ENCODE measurements at places on chromosomes 2 and 18.

GRCh38 chr18:70166668-70167067 is 38.8 kb downstream of the RTTN start:
- no peak for DNase-seq

DNA sequence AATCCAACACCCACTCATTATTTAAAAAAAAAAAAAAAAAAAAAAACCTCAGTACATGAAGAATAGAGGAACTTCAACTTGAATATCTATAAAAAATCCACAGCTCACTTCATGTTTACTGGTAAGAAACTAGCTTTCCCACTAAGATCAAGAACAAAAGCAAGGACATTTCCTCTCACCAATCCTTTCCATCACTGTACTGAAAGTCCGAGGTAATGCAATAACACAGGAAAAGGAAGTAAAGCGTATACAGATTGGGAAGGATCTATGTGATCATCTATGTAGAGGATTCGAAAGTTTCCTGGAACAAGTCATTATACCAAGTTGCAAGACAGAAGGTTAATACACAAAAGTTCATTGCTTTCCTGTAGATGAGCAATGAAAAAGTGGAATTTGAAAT is 63.2 kb downstream of the ROCK2 start:
- no peak for DNase-seq

GRCh38 chr2:203446071-203446481 is 89.0 kb downstream of the RAPH1 start:
- DNase-seq: no peak

DNA sequence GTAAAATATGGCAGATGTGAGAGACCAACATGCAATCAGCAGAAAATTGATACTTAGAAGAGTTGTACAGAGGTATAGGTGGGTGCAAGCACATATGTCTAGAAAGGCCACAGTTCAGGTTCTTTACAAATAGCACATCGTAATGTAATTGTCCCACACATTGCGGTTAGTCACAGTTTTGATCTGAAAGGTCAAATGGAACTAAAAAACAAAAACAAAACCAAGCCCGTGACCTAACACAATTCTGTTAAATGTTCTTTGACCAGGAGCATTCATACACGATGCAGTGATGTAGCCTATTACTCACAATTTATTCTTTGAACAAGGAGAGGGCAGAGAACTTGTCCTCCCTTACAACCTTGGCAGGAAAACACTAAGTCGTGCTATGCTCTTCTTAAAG is 108.9 kb upstream of the MAP4K3 start:
- DNase-seq: no peak

GRCh38 chr2:176647325-176648165 is 378.3 kb downstream of the MTX2 start:
- no peak for DNase-seq

GRCh38 chr2:37683921-37684780 is 12.7 kb upstream of the CDC42EP3 start:
- no peak for DNase-seq

GRCh38 chr2:10477443-10478297 is 29.5 kb upstream of the ODC1 start:
- DNase-seq: no peak

GRCh38 chr2:25596516-25597244 is 76.7 kb downstream of the DTNB start:
- DNase-seq: no peak

GRCh38 chr2:224381521-224382279 is 20.2 kb downstream of the FAM124B start:
- no peak for DNase-seq

DNA sequence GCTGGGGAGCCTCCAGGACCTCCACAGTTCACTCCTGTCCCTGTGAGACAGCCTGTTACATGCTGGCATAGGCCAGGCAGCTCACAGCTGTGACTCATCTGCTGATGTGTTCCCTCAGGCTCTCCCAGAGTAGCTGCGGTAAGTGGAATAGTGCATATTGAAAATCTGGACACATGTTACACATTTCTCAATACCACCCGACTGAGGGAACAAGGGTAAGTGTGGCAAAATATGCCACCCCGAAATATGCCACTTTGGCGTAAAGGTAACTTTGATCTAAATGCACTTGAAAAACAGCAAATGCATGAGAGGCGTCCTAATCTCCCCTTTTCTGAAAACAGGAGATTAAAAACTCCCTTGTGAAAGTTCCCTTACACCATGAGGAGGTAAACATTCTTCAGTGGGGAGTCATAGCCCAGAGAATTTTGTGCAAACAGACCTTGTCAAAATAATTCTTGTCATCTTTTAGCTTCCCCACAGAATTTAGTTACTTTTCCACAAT is 557.9 kb downstream of the CCDC85A start:
- no peak for DNase-seq

GRCh38 chr2:96150791-96151594 is 5.8 kb upstream of the DUSP2 start:
- DNase-seq: no peak
